ENCODE measurements at places on chromosomes 2 and 18.

DNA sequence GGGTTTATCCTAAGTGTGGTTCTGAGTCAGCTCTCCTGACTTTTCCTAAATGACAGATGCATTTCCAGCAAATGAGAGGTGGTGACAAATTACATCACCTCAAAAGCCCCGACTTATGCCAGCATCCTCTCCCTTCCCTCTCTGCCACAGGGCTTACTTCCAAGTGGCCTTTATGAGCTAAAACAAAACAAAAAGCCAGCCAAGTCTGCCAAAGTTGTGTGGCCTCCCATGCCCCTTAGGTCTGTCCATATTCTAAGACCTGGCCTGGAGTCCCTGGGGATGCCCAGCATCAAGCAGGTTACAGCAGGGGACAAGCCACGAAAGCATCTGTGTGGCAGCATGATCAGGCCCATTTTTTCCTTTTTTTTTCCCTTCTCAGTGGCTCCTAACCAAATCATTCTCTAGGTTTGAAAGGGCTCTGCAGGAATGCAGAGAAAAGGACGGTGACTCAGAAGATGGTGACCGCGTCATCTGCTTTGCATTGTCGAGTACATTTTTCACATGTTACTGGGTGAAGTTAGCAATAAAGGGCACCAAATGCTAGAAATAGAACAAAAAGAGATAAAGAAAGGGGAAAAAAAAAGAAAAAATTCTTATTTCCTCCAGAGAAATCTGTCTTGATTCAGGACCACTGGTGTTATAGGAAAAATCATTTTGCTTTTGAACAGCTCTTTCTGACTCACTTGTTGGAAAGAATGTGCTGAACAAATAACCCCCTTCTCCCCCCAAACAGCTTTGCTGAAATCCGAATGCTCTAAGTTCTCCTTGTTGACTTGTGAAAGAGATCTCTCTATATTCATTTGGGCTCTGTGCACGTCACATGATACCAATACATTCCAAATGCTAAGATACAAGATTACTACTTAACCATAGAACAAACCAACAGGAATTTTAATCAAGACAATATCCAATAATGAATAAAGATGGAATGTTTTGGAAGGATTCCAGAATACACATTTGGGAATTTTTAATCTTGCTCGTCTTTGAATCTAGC lies 178.7 kb downstream of the EN1 start:
- peak; percentile 96 for DNase-seq

- no peak for DNase-seq
These were observed 386 bp upstream of the YIPF4 start for GRCh38 chr2:32277363-32277673.

GRCh38 chr2:67799886-67800285 lies 262.9 kb downstream of the C1D start:
- no peak for DNase-seq

- no peak for DNase-seq
These were observed 55.1 kb downstream of the COL4A3 start for GRCh38 chr2:227219312-227220105.

DNA sequence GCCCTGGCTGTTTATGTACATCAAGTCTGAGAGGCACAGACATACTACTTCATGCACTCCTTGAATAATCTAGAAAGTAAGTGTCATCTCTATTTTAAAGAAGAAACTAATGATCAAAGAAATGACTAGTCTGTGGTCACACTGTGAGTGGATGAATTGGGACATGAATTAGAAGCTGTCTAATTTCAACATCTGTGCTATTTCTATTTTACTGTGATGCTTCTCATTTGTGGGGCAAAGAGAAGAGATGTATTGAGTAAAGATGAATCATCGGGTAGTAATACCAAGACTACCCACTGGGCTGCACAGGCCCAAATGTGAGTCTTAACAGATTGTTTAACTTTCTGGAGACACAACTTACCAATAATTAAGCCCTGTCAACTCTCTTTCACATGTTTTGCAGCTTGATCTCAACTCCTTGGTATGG lies 42.4 kb upstream of the MTIF2 start:
- peak; percentile 43 for DNase-seq

DNA sequence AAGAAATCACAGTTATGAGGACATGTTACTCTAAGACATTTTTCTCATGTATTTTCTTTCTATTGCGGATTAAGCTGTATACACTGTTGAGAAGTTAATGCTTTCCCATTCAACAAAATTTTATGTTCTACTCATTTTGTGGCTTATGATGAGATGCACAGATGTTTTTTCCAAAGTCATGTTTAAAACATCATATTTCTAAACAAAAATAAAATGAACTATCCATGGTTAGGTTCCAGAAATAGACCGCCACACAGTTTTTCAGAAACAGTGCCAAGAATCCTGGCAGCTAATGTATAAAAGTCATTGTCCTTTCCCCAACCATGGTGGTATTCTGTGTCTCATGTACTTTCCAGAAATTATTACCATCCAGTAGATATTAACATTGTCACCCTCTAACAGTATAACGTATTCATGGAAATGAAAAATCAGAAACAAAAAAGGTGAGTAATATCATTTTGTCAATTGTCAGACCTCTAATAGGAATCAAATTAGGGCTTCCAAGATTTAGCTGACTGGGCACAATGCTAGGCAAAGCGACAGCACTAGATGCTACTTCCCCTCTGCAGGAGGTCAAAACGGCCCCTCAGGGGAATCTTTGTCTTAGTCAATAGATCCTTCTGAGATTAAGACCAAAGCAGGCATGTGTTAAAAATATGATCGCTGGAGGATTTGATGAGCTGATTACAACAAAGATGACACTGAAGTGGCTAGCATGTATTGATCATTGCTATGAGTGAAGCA lies 54.4 kb upstream of the ZNF397 start:
- no peak for DNase-seq

DNA sequence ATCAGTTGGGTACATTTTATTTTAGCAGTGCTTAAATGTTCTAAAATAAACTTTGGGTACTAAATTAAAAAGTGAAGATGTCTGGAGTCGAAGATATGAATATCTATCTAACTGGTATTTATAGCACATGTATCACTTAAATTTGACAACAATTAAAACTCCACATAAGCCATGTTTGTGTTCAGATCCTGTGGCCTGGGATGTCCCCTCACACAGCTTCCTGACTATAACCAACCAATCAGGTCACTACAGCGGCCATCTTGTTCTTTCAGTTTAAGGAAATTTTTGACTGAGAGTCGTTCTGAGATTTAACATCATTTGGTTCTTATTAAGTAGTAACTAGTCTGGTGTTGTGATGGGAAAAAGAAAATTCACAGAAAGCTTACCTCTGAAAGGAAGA lies 170.7 kb upstream of the NRP2 start:
- no peak for DNase-seq

DNA sequence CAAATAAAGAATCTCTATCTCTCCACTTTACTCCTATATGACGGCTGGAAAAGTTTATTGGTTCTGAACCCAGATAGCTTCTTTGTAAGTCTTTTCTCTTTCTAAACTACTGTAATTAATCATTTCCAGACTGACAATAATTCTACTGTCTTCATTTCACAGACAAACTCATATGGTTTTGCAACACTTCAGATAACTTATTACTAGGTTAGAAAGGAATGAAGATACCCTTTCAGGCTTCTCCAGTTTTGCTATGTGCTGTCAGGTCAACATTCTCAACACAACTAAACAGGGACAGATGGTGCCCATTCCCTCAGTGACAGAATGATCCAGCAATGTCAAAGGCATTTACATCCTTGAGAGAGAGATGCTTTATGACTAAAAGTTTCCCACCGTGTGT lies 198.5 kb upstream of the ITGA4 start:
- peak; percentile 76 for DNase-seq

DNA sequence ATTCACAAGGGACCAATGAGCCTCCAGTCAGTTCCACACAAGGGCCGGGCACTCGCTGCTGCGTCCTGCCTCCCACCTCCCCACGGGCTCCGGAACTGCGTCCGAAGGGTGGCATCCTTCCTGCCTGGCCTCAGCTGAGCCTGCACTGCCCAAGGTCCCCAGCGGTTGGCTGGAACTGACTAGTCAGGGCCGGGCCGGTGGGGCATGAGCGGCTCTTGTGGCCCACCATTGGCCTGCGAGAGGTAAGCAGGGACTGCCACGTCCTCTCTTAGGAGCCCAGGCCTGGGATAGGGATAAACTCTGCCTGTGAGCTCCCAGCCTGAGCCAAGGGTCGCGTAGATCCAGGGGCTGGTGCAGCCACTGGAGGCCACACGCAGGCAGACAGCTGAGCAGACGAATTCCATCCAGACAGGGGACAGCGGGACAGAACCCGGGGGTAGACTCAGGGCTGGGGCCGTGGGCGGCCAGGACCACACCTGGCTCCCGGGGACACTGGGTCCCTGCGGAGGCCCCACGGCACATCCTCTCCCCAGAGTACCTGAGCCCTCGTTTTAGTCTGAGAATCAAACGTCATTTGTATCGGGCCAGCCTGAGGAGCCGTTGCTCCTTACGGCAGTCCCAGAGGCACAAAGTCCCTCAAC lies 148.4 kb downstream of the ZNF516 start:
- DNase-seq, result no peak

GRCh38 chr2:142598846-142599245 lies 278.6 kb upstream of the KYNU start:
- no peak for DNase-seq

DNA sequence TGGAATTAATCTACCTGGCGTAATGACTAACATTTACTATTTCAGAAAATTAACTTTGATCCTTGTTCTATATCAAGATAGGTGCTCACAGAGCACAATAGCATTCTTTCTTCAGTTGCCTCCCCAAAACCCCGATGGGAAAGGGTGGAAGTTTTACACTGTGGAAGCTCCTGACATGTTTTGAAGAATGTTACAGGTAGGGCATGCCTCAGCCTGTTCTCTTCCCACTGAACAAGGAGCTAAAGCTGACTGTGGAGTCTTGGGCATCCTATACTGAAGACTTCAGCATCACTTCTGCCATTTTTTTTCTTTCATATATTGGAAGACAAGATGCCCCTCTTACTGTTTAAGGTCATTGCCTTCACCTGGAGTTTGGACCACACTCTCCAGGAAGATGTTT lies 211.2 kb downstream of the SPP2 start:
- DNase-seq, result no peak

GRCh38 chr18:53907921-53908320 lies 316.5 kb downstream of the MBD2 start:
- DNase-seq, result no peak

GRCh38 chr2:158407031-158407430 lies 49.5 kb downstream of the CCDC148 start:
- DNase-seq, result no peak

DNA sequence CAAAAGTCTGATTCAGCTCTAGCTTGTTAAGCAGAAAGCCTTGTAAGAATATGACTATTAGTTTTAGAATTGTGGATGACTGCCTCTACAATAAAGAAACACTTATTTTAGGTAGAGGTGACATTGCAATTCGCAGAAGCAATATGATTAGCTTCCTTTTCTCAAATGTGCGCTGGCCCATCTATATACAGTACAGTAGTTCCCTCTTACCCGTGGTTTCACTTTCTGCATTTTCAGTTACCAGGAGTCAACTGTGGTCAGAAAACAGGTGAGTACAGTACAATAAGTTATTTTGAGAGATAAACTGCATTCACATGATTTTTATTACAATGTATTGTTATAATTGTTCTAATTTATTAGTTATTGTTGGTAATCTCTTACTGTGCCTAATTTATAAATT lies 405.1 kb downstream of the GPD2 start:
- DNase-seq, result no peak

GRCh38 chr18:50232419-50232818 lies 33.9 kb downstream of the CFAP53 start:
- no peak for DNase-seq

- DNase-seq, result no peak
These were observed 428.9 kb upstream of the FANCL start for GRCh38 chr2:58669998-58670397.

DNA sequence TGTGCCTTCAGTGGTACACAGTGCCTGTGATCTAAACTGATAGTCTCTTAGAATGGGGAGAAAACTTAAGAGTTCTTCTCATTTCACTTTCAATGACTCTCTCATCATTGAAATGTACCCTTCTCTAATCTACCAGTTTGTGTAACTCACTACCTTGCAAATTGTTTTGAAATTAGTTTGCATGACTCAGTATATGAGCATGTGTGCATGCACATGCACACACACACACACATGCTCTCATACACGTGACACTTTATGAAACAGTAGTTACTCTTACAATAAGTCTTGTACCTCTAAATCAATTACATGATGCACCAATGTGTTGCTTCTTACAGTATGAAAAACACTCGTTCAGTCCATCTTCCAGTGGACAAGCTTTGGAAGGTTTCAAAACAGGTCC lies 10.6 kb downstream of the LYPD6B start:
- DNase-seq, result peak; percentile 56

DNA sequence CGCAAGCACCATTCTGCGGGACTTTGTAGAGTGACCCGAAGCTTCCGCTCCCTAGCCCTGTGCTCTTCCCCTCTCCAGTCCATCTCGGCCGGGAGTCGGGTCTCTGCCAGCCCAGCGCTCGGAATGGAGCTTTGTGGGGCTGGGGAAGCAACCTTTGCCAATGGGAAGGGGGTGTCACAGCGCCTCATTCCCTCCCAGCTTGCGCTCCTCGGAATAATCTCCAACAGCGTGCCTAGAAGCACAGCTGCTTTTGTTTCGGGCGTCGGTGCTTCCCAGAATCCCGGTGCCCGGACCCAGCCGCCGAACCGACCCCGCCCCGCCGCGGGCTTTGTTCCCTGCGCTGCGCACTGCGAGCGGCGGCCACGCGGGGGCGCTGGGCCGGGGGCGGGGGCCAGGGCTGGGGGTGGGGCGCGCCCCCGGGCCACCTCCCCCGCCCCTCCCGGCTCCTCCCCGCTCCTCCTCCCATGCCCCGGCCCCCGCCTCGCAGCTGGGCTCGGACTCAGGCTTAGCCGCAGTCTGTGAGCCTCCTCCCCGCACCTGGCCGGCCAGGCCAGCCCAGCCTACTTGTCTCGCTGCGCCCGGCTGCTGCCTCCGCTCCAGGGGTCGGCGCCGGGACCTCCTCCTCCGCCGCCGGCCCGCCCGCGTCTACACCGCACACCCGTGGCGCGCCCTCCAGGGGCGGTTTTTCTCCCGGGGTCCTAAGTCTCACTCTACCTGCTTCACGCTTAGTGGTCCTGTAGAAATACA lies 77.7 kb upstream of the SMAD2 start:
- no peak for DNase-seq

GRCh38 chr2:110702514-110703380 lies 24.9 kb upstream of the BUB1 start:
- DNase-seq, result no peak

GRCh38 chr2:150549381-150549780 lies 61.9 kb upstream of the RND3 start:
- DNase-seq, result no peak

DNA sequence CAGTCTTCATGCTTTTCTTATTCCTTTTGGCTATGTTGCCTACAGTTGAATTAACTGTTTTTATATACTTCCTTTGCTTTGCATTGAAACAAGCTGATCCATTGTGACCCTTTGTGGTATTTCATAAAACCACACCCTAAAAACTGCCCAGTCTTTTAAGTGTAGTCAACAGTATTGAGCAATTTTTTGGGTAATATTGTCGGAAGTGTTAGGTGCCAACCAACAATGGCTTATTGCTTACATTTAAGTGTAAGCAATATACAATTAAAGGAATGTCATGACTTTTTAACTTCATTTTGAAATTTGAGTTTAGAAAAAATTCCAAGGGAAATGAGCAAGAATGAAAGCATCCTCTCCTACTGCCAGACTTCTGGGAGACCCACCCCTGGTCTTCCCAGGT lies 174.1 kb downstream of the NEDD4L start:
- DNase-seq, result no peak

- no peak for DNase-seq
These were observed 118.6 kb upstream of the ACVR1C start for GRCh38 chr2:157747280-157747679.
